ENCODE measurements at places on chromosomes 1 and 21.

DNA sequence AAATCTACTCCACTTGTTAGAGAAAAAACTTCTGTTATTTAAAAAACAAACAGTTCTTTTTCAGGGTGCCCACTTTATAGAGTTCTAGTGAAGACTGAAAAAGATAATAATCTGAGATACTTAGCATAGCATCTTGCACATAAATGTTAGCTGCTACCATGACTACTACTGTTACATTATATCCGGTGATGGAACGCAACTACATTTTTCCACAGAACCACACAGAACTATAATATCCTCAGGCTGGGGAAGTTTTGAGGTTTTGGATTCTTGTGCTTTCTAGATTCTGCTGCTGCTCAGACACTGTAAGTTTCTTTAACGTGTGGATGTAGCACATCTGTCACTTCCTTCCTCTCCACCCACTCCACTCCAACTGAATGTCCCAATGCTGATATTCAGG lies 110.3 kb downstream of the PTPN14 start:
- DNase-seq = no peak

DNA sequence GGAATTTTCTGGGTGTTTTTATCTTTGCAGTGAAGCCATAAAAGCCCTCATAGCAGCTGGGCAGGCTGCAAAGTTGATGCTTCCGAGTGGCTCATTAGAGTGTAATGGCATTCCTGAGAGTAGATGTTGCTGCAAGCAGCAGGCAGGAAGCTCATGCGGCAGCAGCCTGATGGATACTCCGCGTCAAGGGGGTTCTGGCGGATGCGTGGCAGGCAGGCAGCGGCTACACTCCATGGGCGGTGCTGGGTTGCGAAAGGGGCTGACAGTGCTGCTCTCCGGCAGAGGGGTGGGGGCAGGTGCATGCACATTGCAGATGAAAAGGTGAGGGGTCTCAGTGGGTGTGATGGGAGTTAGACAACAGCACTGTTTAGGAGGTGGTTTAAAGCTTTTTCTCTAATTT lies 93.2 kb upstream of the AJAP1 start:
- DNase-seq = no peak

DNA sequence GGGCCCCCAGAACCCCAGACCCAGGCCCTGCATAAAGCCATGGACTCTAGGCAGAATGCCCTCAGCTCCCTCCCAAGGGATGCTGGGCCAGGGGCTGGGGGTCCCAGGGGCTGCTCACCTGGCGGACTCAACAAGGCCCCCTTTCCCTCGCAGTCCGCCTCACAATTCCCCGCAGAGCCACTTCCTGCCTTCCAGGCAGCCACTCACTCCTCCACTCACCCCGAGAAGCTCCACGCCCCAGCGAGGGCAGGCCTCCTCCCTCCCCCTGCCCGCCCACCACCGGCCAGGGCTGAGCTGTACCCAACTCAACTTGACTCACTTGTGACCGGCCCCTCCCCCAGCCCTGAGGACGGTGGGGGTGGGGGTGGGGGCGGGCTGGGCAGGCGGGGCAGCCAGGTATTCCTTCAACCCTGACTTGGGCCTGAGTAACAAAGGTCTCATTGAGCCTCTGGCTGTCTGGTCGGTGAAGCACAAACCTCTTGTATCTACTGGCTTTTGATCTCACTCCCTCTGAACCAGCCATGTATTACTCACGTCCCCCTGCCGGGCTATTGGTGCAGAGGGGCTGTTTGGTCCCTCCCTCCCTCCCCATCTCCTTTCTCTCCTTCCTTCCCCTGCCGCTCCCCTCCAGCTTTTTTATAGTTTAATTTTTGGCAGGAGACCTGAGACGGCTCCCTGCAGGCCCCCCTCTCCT lies 5.9 kb downstream of the BLACAT1 start:
- DNase-seq = peak; percentile 46

DNA sequence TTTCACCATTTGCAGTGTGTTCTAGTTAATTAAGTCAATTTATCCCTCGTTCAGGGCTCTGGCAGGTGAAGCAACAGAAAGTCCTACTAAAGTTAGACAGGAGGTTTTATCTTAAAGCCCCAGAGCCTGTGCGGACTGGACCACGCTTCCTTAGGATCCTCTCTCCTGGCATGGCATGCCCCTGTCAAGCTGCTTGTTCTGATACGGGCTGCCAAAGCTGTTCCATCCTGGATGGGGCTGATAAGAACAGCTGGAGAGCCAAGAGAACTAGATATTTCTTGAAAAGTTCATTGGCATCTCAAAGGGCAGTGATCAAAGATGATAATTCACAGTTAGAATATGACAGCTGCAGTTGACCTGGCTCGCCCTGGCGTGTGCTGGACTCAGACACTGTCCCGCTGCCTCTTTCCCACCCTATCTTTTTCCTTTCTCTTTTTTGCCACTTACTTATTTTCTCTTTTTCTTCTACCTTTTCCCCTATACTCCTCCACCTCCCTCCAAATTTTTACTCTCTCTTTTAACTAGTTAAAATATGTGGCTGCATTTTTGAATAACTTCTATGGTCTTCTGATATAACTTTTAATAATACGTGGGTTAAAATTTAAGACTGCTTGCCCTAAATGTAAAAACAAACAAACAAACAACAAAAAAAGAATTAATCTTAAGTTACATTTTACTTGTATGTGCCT lies 96.7 kb downstream of the ABCA4 start:
- no peak for DNase-seq

- no peak for DNase-seq
Measured at GRCh38 chr21:33455686-33456446, 23.9 kb downstream of the TMEM50B start.

DNA sequence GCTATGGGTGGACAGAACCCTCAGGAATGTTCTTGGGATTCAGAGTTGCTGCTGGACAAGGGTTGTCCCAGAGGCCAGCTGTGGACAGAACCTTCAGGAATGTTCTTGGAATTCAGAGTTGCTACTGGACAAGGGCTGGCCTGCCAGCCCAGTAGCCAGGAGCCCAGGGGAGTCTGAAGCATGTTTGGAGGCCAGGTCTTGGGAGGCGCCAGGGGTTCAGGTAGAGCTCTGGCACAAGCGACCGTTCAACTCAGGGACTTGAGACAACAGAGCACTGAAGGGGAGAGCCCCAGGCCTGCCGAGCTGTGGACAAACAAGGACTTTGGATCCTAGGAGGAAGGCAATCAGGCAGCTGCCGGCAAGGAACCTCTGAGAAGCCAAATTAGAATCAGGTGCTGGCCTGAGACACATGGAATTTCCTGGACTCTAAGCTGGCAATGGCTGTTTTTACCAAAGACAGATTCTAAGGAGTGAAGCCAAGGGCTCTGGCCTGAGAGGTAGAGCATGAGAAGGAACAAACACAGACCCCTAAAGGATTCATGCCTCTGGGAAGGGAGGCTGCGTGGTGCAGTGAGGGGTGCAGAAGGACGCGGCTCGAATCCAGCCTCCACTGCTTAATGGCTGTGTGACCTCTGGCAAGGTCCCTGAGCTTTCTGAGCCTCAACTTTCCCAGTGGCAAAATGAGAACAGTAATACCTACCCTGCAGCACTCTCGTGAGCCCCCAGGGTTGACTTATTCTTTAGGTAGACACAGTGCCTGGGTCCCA lies 13.4 kb downstream of the PLA2G5 start:
- DNase-seq = no peak

- no peak for DNase-seq
Measured at GRCh38 chr1:38826886-38827285, 32.7 kb downstream of the RRAGC start.

- no peak for DNase-seq
Measured at GRCh38 chr21:41865002-41865777, 14.0 kb downstream of the PRDM15 start.

DNA sequence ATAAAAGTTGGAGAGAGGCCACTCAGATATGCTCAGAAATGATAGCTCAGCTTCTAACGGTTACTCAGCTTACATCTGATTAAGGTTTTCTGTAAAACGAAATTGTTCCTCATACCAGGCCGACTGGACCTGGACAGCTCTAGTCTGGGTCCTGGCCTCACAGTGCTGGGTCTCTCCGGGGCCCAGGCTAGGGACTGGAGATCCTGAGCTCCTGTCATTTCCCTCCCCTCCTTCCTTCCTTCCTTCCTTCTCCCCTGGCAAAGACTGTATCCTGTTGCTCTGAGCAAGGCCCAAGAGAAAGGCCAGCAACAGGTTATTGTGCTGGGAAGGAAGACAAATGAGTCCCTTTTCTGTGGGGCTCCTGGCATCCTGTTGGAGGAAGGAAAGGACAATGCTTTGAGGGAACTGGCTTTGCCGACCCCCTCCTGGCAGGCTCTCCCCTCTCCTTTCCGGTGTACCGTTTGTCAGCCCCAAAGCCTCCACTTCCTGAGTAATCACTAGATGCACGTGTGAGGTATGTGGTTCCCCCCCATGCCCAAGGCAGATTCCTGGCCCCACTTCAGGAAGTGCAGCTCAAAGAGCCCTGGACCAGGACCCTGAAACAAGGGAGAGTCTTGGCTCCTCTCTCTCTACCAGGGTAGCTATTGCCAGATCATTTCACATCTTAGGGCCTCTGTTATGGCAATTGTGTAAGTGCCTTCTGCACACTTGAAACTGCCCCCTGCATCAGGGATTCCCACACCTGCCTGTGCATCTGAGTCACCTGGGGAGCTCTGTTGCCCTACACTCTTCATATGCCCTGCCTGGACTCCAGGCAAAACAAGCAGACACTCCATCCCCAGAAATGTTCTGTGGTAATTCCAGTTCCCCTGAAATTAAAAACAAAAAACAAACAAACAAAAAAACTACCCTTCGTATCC lies 212.7 kb upstream of the FGGY start:
- DNase-seq = no peak

DNA sequence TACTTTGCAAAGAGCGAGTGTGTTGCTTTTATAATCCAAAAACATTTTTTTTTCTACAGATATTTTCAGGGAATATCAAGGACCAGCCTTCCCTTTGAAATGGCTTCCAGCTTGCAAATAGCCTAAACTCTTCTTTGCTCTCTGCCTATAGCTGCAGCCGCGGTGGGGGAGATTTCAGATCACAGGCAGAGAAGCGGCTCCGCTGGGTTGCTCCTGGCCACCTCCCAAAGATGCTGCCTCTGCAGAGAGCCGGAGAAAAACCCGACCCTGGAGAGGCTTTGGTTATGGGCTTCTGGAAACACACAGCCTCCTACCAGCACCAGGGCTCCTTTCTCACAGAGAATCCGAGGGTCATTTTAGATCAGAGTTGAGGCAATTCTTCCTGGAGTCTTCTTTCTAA lies 18.6 kb upstream of the PAX7 start:
- DNase-seq = no peak

GRCh38 chr1:192581131-192581927 lies 5.8 kb downstream of the RGS1 start:
- no peak for DNase-seq

DNA sequence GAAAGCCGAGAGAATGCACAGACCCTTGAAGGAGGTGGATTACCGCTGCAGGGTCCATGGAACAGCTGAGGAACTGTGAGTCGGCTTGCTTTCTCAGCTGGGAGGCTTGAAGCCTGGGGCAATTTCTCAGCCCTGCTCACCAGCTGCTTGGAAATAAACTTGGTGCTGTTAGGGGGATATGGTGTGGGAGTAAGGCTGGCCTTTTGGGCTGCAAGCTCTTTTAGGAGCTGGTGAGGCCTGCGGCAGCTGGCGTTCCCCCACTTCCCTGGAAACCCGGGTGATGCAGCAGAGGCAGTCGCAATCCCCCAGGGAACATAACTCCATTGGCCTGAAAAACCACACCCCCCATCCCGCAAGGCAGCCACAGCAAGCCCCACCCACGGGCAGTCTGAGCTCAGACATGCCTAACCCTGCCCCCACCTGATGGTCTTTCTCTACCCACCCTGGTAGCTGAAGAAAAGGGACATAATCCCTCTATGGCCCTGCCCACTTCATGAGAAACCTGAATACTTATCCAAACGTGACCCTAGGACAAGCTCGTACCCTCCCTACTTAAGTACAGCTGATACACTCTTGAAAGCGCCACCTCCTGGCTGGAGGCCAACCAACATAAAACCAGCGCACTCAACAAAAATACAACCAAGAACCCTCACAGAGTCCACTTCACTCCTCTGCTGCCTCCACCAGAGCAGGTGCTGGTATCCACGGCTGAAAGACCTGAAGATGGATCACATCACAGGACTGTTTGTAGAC lies 1995.8 kb downstream of the NCAM2 start:
- no peak for DNase-seq

DNA sequence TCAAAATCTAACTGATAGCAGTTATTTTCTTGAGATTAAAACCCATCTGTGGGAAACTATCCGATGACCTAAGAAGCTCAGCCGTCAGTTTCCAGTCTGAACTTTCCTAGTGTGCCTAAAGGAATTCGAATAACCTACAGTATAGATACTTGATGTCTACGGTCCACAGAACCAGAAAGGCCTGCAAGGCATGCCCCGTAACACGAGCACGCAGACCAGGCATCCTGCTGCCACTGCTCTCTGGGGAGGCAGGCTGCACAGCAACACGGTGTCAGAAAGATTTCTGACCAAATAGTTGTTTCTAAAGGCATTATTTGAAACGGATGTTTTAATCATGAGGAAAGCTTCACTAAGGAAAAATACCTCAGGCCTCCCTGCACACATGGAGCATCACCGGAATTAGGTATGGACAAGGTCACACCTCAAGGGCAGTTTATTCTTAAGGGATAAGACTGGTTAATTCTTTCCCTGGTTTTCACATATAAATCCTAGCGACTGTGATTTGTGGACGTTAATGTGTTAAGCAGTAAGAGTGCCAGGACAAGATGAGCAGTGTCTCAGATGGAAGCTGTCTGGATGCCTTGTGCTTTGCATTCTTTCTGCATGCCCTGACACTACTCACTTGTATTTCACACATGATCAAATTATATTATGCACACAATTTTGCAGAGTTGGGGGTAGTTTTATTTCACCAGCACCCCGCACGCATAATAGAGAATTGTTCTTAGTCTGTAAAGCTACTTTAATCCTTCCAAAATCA lies 49.0 kb upstream of the NADK start:
- DNase-seq = peak; percentile 62

DNA sequence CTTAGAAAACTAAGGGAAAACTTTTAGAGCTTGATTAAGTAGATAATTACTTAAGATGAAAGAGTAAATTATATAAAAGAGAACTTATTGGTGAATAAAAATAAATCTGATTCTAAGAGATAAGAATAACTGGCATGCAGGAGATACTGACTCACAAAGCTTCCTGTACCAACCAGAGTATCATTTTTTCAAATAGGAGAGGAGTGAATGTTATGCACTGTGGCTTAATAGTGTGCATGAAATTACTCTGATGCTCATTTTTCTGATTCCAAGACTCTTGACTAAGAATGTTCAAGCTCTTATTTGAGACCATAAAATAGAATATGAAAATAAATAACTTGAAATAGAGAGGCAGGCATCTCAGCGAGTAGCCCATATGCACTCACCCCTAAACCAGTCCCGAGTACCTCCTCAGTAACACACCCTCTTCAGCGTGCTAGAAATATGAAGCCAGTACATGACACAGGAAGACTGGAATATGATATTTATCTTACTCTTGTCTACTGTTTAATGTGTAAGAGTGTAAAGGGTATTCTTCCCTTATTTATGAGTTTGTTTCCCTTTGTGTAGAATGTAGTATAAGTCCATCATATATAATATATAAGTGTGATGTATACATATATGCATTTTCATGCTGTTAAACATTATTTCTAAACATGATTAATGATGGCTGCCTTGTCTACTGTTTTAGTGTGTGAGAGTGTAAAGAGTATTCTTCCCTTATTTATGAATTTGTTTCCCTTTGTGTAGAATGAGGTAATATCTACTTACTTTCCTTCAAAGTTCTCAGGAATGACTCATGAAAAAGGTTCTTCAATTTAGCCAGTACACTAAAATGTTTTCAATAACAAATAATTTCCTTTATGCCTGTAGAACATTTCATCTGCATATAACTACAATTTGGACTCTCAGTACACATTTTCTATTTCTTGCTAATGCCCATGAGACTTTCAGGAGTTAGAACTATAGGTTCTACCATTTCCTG lies 99.2 kb upstream of the PALMD start:
- DNase-seq = no peak

GRCh38 chr1:212012034-212012740 lies 23.2 kb downstream of the INTS7 start:
- peak; percentile 87 for DNase-seq
